ENCODE measurements at places on chromosomes 2 and 18. TPM values are rescaled to one million over a fixed set of nuclear protein-coding genes. Genes with fewer than 3 reads are reported as not detected.

REG1B gene
- total RNA-seq, result not detected

ST8SIA5 gene
- total RNA-seq, result 5.3 TPM

FZD7 gene
- 74.4 TPM for total RNA-seq

TBR1 gene
- total RNA-seq, result not detected

RHOB gene
- total RNA-seq, result 148 TPM

FAP gene
- total RNA-seq, result not detected

CDK5R2 gene
- total RNA-seq, result 6.2 TPM

TMEM247 gene
- not detected for total RNA-seq

SCYGR2 gene
- not detected for total RNA-seq

NMS gene
- total RNA-seq, result not detected

TRIB2 gene
- 57.8 TPM for total RNA-seq

PROKR1 gene
- 0.12 TPM for total RNA-seq

ANKRD23 gene
- total RNA-seq, result 6.1 TPM

ASPRV1 gene
- total RNA-seq, result 1.2 TPM

DSG4 gene
- not detected for total RNA-seq

DSG3 gene
- not detected for total RNA-seq

CD226 gene
- 0.55 TPM for total RNA-seq

POTEI gene
- total RNA-seq, result 5.6 TPM

RGPD4 gene
- not detected for total RNA-seq

TSN gene
- 86.3 TPM for total RNA-seq

SLC66A2 gene
- 31.6 TPM for total RNA-seq

AP1S3 gene
- 11.5 TPM for total RNA-seq

TUBA4B gene
- total RNA-seq, result not detected

IL36A gene
- not detected for total RNA-seq

BMP10 gene
- not detected for total RNA-seq

CARF gene
- 13.1 TPM for total RNA-seq

GREB1L gene
- 11.0 TPM for total RNA-seq

HOXD11 gene
- total RNA-seq, result not detected

GALNT3 gene
- total RNA-seq, result 18.4 TPM

TWIST2 gene
- total RNA-seq, result not detected

MROH2A gene
- not detected for total RNA-seq

PLA2R1 gene
- total RNA-seq, result 1.7 TPM

DNAJB2 gene
- total RNA-seq, result 66.2 TPM

WDFY1 gene
- 54.6 TPM for total RNA-seq

C2orf72 gene
- total RNA-seq, result 11.1 TPM

RUFY4 gene
- not detected for total RNA-seq

OTOS gene
- total RNA-seq, result not detected
